ENCODE measurements at places on chromosomes 11 and 22. TPM values are rescaled to one million over a fixed set of nuclear protein-coding genes. Genes with fewer than 3 reads are reported as not detected.

- H3K4me3 ChIP-seq: no peak overlapping the region
- no peaks in the 10 kb centered on the region for H3K36me3 ChIP-seq
- H3K27me3 ChIP-seq: no peaks in the 10 kb centered on the region
- H3K4me1 ChIP-seq: peaks cover 6% of the 10 kb centered on the region
- no peak overlapping the region for H3K27ac ChIP-seq
Observed at GRCh38 chr22:23385678-23386631, 194.1 kb downstream of the IGLL1 start.

- H3K27me3 ChIP-seq: no peaks in the 10 kb centered on the region
- peaks cover 4% of the 10 kb centered on the region for H3K36me3 ChIP-seq
- no peak within 1 kb of the TSS for H3K4me3 ChIP-seq
- no peak within 1 kb of the TSS for H3K27ac ChIP-seq
Observed at GRCh38 chr22:41240377-41241132, at the start of gene CHADL. Gene CHADL (minus strand): TSS chr22:41240931. CDS start chr22:41240881, 50 bp downstream.

DNA sequence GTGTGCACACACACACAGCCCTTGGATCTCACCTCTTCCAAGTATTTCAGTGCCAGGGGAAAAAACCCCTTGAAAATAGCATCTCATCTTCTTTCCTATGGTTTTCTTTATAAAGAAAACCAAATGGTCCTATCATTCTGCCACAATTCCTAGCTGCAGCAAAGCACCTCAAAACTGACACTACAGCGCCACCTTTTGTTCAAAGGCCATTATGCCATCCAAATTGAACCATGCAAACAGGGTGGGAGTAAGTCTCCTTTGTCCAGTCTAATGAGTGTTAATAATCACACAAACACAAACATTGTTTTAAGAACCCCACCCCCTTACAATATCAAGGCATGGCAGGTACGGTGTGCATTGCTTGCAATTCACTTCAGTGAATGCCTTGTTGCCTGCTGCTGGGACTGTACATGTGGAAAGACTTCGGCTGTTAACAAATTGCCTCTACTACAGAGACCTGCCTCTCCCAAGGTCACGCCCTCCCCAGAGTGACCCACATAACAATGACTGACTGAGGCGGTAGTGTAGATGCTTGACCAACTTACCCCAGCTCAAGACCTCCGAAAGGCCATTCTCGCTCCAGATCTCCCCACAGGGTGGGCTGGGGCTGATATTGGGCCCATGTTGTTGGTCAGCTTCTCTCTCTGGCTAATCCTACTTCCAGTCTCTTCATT lies 31.7 kb downstream of the FAM181B start:
- no peak for DNase-seq
- no peak overlapping the region for H3K4me3 ChIP-seq
- H3K36me3 ChIP-seq: no peaks in the 10 kb centered on the region
- H3K4me1 ChIP-seq: no peaks in the 10 kb centered on the region
- no peak overlapping the region for H3K27ac ChIP-seq

GRCh38 chr11:121508449-121508848 lies 55.7 kb upstream of the SORL1-AS1 start:
- H3K27ac ChIP-seq: no peak overlapping the region
- no peaks in the 10 kb centered on the region for H3K4me1 ChIP-seq
- H3K27me3 ChIP-seq: no peaks in the 10 kb centered on the region
- H3K4me3 ChIP-seq: no peak overlapping the region
- no peaks in the 10 kb centered on the region for H3K36me3 ChIP-seq
- no peak for DNase-seq

GRCh38 chr11:77842441-77843121 lies 21.6 kb downstream of the AAMDC start:
- no peak for DNase-seq
- no peak overlapping the region for H3K27ac ChIP-seq
- peaks cover 37% of the 10 kb centered on the region for H3K36me3 ChIP-seq
- H3K4me3 ChIP-seq: no peak overlapping the region
- no peaks in the 10 kb centered on the region for H3K4me1 ChIP-seq
- no peaks in the 10 kb centered on the region for H3K27me3 ChIP-seq

DNA sequence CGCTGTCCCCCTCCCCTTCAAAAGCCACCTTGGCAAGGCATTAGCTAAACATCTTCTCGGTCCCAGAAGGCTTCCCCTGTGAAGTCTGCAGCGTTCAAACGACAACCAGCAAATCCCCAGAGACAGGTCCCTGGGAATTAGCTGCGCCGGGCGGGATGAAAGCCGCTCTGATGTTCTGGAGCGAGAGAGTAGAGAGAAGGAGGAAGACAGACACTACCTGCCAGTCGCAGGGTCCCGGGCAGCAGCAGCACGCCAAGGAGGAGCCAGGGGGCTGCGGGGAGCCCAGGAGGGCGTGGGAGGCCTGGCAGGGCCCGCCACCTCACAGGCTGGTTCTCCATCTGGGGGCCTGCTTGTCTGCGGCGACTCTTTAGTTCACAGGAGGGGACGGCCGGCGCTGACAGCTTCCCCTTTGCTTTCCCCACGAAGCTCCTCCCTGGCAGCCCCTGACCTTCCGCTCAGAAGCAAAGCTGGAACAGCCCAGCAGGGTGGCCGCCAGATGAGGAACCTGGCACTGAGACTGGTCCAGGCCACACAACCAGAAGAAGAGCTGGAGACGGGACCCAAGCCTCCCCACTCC lies at the start of gene NFAM1:
NFAM1 (minus strand) TSS at position 384 of the 577 bp plus-strand sequence; CDS start at position 338, 46 bp downstream.
- H3K4me1 ChIP-seq: peaks cover 7% of the 10 kb centered on the region
- no peaks in the 10 kb centered on the region for H3K36me3 ChIP-seq
- DNase-seq: peak; percentile 81

- no peaks in the 10 kb centered on the region for H3K27me3 ChIP-seq
- H3K36me3 ChIP-seq: no peaks in the 10 kb centered on the region
- H3K27ac ChIP-seq: no peak overlapping the region
- H3K4me3 ChIP-seq: no peak overlapping the region
- DNase-seq: peak; percentile 45
Observed at GRCh38 chr22:45428391-45429385, 15.2 kb downstream of the RIBC2 start.

GRCh38 chr11:120108154-120108784 lies 29.6 kb downstream of the TRIM29 start:
- no peak overlapping the region for H3K4me3 ChIP-seq
- no peak overlapping the region for H3K27ac ChIP-seq
- H3K36me3 ChIP-seq: no peaks in the 10 kb centered on the region
- no peaks in the 10 kb centered on the region for H3K4me1 ChIP-seq

DNA sequence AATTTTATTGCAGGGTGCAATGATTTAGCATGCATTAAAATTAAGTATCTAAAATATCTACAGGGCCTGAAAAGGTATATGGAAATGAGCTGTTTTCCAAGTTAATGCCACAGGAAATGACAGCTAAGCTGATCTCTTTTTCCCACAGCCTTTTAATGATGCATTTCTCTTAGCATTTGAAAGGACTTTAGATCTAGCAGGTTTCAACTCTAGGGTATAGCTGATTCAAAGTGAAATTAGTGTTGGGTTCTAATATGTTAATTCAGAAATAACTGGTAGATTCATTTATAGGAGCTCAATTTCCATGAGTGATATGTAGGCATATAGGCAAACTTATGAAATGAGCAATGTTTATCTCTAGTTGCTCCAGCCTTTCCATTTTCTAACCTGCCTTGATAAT lies 274.2 kb downstream of the CASP12 start:
- no peak overlapping the region for H3K4me3 ChIP-seq
- H3K4me1 ChIP-seq: no peaks in the 10 kb centered on the region
- no peaks in the 10 kb centered on the region for H3K27me3 ChIP-seq
- H3K36me3 ChIP-seq: no peaks in the 10 kb centered on the region
- DNase-seq: no peak

The SRPRA gene
- total RNA-seq: 120 TPM

The CCDC73 gene
- not detected for total RNA-seq

The SCGB1C1 gene
- total RNA-seq: not detected
